ENCODE measurements at places on chromosomes 13 and 19.
A peak's percentile ranks its signal among the peaks of the same experiment; 100 is the strongest.

- no peak for DNase-seq
Observed at GRCh38 chr13:94427313-94427953, 52.0 kb downstream of the DCT start.

- DNase-seq, result no peak
Observed at GRCh38 chr19:30070968-30071632, 129.1 kb downstream of the URI1 start.

- no peak for DNase-seq
Observed at GRCh38 chr13:56988543-56988942, 152.2 kb upstream of the PRR20A start.

DNA sequence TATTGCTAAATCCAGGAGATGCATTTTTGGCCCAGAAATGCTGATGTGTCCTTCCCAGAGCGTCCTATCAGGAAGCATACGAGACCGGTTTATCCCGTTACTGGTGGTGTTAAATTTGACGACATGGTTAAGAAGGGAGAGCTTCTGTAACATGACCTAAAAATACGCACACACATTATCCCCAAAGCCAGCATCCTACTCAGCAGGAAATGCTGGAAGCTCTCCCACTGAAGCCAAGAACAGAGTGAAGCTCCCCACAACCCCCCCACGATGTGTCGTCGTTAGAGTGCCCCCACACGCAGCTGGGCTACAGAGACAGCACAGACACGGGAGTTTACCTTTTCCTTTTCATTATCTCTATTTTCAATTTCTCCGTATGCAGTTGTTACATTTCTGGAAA, 45.1 kb upstream of the MCF2L start:
- DNase-seq, result no peak

DNA sequence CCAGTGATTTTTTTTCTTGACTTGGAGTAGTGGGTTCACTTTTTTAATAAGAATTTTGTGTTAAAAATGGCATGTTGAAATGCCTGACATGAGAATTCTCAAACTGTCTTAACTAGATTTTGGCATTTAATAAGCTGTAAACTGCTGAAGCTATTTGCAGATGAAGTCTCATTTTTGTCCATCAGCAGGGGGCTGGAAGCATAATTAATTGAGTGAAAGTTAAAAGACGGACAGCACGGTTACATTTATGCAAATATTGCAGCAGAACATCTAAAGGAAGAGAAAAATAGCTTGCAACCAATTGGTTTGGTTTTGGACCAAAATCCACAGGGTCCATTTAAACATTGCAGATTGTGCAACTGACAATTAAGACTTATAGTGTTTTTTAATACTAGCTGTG, 837.3 kb upstream of the KLHL1 start:
- no peak for DNase-seq

DNA sequence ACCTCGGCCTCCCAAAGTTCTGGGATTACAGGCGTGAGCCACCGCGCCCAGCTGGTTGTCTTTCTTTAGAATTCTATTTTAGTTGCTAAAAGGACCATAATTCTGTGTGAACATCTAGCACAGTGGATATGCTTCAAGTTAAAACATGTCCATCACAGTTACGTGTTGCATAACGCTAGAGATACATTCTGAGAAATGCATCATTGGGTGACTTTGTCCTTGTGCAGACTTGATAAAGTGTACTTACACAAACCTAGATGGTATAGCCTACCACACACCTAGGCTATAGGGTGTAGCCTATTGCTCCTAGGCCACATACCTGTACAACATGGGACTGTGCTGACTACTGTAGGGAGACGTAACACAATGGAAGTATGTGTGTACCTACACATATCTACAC, 35.4 kb downstream of the DOCK9 start:
- DNase-seq, result no peak

- no peak for DNase-seq
Observed at GRCh38 chr13:114049026-114049425, 75.2 kb upstream of the C13orf46 start.

GRCh38 chr19:40610396-40611064, 9.4 kb downstream of the LTBP4 start:
- DNase-seq, result peak; percentile 53

DNA sequence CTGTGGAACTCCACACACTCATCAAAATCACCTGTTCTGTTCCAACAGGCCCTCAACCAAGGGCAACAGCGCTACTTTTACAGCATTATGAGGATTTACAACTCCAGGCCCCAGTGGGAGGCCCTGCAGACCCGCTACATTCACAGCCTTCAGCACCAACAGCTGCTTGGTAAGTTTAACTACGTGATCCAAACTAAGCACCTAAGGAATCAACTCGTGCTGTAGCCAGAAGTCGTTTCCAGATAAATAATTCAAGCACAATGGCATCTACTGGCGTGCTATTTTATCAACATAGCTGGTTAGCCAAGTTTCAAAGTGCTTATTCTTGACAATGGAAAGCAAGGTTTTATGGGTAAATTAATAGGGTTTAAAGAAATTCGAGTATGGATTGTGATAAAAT, 5.3 kb downstream of the FAM216B start:
- DNase-seq, result no peak

- no peak for DNase-seq
Observed at GRCh38 chr13:113417836-113418721, 35.2 kb downstream of the ADPRHL1 start.

GRCh38 chr13:40206241-40207000, 460.0 kb downstream of the FOXO1 start:
- DNase-seq, result peak; percentile 11

GRCh38 chr13:98707281-98707999, 45.0 kb downstream of the SLC15A1 start:
- no peak for DNase-seq

DNA sequence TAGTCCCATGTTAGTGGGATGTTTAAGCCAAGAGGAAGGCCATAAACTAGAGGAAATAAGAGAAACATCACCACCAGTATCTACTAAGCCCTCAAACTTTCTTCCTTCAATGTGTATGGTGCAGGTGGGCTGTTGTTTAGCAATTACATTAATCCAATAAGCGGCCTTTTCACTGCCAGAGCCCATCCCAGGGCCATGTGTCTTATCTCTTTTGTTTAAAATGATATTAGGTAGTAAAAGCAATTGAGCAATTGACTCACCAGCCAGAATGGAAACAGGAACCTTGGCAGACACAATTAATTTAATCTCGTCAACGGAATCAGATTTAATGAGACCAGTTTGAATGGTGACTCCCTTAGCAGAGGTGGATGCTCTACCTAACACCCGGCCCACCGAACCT, 1503.5 kb downstream of the UQCRFS1 start:
- no peak for DNase-seq

DNA sequence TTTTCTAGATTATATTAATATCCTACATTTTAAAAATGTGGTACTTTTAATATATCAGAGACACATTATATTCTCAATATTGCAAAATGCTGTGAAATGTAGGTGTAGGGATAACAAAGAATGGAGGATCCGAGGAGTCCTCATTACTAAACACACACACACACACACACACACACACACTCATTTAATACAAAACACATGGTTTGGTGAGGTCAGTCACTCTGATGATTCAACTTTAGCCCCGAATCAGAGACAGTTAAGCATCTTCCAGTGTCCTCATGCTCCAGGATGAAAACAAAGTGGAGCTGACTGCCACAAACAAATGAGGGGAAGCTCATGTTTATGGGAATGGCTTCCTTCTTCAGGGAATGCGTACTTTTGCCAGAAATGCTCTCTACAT, 147.5 kb downstream of the CYSLTR2 start:
- no peak for DNase-seq

DNA sequence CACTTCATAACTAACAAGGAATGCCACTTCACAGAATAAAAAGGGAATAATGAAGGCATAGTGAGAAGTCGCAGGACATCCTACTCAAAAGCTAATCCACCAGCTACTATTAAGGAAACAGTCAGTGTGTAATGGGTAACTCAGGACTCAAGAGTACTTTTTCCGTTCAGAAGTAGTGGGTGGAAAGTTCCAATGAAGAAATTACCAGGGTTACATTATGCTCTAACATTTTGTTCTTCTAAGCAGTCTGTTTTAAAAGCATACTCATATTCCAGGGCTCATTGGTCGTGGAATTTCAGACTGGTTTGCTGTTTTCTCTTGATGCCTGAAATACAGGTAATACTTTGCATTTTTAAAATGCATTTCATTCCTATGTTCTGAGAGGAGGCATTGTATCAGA, 222.4 kb upstream of the IRS2 start:
- no peak for DNase-seq

- no peak for DNase-seq
Observed at GRCh38 chr13:19810151-19810550, 27.4 kb upstream of the PSPC1 start.

GRCh38 chr13:50612717-50613116, 230.8 kb downstream of the DLEU7 start:
- no peak for DNase-seq

DNA sequence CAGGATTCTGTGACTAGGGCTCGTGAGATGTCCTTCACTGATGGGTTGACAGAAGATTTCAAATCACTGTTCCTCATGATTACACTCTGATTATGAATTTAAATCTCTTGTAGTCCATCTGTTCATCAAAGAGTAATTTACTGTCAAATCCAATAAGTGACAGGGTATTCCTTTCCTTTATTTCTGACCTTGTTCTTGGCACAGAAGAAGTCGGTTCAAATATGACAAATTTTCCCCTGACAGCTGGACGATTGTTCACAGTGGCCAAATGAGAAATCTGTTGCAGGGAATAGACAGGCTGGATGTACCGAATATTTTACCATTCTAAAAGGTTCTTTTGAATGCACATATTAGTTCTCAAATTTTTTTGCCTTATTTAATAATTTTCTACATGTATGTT, 767.3 kb upstream of the GPC6 start:
- no peak for DNase-seq

GRCh38 chr13:93959796-93960533, 519.5 kb downstream of the DCT start:
- no peak for DNase-seq

GRCh38 chr13:63393112-63393511, 1977.5 kb upstream of the PCDH20 start:
- no peak for DNase-seq

GRCh38 chr19:36136964-36137686, 2.7 kb upstream of the CAPNS1 start:
- no peak for DNase-seq

DNA sequence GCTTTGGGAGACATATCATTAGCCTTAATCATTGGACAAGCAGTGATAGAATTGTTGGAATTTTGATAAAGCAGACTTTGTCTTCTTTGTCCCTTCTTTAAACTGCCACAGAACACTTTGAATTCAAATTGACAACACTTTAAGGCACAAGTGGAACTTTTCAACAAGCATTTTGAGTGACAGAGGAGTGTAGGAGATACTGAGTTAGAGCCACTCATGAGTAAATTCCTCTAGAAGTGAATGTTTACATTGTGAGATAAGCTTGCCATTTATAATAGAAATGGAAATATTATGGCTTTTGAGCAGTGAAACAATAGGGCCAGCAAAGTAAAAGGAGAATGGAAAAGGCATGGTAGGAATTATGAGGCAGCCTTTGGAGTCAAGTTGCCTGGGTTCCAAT, 515.8 kb downstream of the SLITRK6 start:
- no peak for DNase-seq

- peak; percentile 24 for DNase-seq
Observed at GRCh38 chr13:94917824-94918223, 205.5 kb upstream of the SOX21 start.

DNA sequence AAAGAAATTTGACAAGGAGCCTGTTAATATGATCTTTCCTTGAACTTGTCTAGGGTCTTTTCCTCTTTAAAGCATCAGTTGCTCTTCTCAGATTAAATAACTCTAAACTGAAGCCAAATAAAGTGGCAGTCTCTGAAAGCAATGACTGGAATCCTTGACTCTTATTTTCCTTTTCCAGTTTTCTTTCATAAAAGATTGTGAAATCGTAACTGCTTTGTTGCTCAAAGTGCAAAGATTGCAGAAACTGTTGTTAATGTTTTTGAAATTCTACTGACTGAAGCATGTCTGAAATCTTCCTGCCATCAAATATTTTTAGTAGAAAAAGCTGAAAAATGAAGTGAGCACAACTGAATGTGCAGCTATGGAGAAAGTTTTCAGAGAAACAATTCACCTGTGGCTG, 1.9 kb downstream of the NHLRC3 start:
- DNase-seq, result no peak

DNA sequence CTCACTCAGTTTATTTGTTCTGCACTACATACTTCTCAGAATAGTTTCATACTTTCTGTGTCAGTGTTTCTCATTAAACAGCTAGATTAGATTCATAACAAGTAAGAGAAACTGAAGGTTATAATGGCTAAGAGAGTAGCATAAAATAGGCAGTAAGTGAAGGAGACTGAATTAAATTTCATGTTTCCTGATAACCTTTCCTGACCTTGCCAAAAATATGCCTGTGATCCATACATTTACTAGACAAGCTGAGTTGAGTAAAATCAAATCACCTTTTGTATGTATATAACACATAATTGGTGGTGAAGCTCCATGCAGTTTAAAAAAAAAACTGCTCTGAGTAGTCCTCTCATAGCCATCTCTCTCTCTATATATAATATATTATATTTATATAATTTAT, 545.3 kb upstream of the PCDH20 start:
- DNase-seq, result no peak

- DNase-seq, result no peak
Observed at GRCh38 chr13:74774264-74774663, 640.1 kb upstream of the KLF12 start.

DNA sequence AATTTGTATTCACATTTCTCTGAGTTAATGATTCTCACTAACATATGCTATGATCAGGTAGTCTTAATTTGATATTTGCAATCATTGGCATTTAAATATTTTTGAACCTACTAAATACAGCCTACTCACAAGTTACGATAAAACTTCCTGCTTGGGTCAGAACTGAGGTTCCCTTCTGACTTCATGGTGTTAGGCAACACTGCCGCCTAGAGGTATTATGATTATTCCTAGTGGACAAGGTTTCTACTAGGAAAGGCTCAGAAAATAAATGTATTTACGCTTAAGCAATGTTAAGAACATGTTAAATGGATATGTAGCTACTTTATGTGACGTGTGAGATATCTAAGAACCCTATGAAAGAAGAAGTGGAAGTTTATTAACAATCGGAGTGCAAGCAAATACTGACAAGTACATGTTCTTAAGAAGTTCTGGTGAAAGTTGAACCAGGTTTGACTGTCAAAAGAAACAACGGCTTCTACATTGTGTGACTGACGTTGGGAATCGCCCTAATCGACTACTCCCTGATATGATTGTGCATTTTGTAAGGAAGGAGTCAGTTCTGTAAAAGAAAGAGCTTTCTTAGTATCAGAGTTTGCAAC, 1395.8 kb downstream of the SLITRK5 start:
- peak; percentile 71 for DNase-seq

DNA sequence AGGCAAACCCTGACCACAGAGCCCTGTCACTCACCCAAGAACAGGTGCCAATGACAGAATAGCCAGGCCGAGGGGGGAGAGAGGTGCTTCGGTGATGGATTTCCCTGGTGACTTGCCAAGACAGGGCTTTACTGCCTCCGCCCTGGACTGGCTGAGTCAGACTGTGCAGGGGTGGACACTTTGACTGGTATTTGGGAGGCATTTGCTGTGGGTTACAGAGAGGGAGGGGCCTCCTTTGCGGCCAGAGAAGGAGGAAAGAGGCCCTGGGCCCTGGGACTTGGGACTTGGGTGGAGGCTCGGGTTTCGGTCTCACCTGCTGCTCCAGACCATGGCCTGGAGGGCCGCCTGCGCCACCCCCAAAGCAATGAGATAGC, 4.6 kb upstream of the EPS8L1 start:
- DNase-seq, result no peak

All from Kasumi-1 (cell line).